Stimulated activated CD8-positive, alpha-beta memory T cell treated with anti-CD3 and anti-CD28 coated beads, Interleukin-12 subunit alpha, Interleukin-12 subunit beta, amount 100 ng/mL, for 1 hour (primary cell): ENCODE measurements at places on chromosomes 2 and 18.

GRCh38 chr2:185695711-185696235 lies 42.8 kb upstream of the FSIP2 start:
- DNase-seq, result no peak

GRCh38 chr18:50099725-50100407 lies 95.1 kb downstream of the MYO5B start:
- no peak for DNase-seq

GRCh38 chr2:105113616-105114291 lies 75.9 kb downstream of the MRPS9 start:
- DNase-seq, result no peak

DNA sequence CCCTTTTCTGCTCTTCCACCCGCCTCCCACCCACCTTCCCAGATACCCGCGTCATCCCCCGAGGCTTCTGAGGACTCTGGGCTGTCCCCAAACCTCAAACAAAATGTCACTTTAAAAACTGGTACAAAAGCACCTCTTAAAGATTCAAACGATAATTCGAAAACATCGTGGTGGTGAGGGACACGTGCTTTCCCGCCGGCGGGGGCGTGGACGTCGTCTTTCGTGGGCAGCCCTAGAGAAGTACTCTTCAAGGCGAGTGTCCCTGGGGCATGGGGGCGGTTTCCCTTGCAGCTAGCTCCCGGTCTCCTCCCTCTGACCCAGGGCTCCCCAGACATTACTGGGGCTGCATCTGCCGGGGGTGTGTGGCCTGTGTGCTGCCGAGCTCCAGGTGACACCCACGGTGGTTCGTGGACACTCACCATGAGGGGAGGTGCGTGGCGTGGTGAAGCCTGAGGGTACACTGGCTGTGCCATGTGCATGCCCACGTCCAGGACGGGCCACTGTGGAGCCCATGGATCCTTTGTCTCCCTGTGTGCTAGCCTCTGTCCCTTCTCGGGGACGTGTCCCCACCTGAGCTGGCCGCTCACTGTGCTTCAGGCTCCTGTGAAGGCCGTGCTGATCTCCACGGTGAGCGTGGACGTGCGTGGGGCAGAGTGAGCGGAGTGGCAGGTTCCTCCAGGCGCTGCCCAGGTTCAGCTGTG lies 117.8 kb downstream of the NFATC1 start:
- no peak for DNase-seq

DNA sequence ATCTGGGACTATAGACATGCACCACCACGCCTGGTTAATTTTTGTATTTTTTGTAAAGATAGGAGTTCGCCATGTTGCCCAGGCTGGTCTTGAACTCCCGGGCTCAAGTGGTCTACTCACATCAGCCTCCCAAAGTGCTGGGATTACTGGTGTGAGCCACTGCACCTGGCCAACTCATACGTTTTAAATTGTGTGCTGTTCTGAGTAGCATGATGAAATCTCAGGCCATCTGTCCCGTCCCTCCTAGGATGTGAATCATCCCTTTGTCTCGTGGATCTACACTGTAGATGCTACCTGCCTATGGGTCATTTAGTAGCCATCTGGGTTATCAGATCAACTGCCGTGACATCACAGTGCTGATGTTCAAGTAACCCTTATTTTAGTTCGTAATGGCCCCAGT lies 38.5 kb upstream of the RMP24 start:
- DNase-seq, result no peak

- no peak for DNase-seq
Measured at GRCh38 chr2:96883306-96883705, 13.4 kb upstream of the SEMA4C start.

- no peak for DNase-seq
Measured at GRCh38 chr18:79919089-79919488, 32.4 kb downstream of the SLC66A2 start.

- no peak for DNase-seq
Measured at GRCh38 chr18:3283253-3283863, 21.4 kb downstream of the MYL12B start.

GRCh38 chr2:65018141-65018582 lies 29.0 kb downstream of the SLC1A4 start:
- DNase-seq, result no peak

DNA sequence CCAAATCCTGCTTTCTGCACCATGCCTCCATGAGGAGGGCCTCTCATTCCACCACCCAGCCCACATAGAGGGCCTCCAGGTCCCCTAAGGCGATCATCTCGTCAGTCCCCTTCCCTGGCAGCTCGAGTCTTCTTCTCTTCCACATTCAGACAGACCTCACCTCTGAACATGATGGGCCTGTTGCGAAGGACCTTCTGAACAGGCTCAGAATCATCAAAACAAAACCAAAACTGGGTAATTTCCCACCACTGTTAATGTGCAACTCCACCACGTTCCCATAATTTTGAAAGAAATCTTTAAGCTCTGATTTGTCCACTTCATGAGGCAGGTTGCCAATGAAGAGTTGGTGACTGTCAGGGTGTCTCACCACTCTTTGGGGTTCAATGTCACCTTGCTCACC lies 20.4 kb downstream of the ZRANB3 start:
- no peak for DNase-seq

- DNase-seq, result peak; percentile 71
Measured at GRCh38 chr2:26330114-26330549, 15.8 kb upstream of the SELENOI start.

DNA sequence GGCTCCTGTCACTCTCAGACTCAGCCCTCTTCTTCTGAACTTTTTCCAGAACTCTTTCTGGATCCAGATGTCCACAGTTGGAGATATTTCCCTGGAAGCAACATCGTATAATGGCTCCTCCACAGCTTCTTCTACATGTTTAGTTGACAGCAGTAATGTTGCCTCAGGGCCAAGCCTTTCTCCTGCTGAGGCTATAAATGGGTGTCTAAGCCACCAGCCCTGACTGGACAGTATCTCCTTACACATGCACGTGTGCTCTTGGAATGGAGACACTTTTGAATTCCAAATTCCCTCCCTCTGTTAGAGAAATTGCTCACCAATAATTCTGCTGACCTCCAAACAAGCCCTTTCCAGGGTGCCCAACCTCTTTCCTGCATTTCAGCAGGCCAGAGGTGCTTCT lies 156.2 kb upstream of the PIK3C3 start:
- DNase-seq, result no peak

GRCh38 chr2:52144590-52144989 lies 1112.7 kb upstream of the NRXN1 start:
- no peak for DNase-seq

DNA sequence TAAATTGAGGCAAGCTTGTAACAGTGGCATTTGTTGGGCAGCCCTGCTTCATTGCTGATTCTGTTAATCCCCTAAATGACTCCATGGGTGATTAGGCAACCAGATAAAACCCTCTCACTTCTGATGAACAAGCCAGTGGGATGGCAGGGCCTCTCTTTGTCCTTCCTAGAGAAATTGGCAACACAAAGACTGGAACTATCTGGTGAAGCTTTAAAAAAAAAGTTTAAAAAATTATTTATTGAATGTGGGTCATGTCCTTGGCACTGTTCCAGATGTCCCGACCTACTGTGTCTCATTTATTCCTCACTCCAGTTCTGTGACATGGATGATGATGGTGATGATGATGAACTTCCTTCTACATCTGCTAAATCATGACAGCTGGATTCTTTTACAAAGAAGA lies 30.8 kb downstream of the NRP2 start:
- DNase-seq, result no peak

DNA sequence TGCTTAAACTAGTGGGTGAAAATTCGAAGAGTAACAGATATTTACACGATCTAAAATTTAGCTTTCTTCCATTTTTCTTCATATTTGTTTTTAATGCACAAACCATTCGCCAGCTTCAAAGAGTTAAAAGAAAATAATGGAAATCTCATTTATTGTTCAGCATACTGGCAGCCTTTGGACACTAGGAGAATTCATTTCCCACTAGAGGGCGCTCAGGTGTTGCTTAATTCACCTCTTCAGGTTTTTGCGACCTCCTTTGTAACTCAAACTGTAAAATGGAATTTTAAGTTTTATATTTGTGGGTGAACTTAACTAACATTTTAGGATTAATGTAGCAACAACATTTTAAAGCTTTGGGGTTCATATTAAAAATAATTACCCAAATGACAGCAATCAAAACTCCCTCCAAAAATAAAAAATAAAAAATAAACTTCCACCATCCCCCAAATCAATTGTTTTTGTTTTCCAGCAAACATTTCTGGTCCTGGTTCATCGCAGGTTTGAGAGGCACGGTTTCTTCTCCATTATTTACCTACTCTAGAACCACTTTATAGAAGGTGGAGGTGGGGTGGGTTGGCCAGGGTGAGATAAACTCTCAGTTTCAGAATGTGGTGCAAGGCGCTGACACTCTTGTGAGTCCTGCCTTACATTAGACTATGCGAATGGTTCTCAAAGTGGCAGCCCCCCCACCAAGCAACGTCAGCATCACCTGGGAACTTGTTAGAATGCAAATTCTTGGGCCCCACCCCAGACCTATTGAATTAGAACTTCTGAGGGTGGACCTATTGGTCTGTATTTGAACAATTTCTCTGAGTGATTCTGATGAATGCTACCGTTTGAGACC lies 24.7 kb upstream of the PNPT1 start:
- peak; percentile 15 for DNase-seq

DNA sequence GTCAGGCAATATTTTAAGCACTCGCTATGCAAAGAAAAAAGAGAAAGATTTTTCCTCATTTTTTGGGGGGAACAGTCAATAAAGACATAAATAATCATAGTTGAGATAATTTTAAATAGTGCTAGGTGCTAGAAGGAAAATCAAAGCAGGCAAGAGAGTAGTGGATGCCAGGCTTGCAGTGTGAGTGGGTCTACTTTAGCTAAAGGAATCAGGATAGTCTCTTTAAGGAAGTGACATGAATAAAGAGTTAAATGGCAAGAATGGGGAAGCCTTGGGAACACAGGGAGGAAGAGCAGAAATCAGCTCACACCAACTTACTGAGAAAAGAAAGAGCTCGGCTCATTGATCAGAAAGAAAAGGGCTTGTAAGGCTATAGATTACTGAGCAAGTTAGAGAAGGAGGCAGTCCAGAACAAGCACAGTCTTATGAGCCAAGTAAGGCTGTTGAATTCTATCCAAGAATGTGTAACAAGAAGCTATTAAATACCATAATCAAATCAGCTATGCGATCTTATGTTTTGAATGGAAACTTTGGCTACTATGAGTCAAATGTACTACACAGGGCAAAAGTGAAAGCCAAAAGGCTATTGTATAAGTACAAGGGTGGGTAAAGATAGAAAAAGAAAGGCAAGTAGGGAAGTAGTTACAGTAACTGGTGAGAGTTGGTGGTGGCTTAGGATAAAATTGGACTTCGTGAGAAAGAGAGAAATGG lies 833.8 kb upstream of the PIK3C3 start:
- DNase-seq, result no peak

DNA sequence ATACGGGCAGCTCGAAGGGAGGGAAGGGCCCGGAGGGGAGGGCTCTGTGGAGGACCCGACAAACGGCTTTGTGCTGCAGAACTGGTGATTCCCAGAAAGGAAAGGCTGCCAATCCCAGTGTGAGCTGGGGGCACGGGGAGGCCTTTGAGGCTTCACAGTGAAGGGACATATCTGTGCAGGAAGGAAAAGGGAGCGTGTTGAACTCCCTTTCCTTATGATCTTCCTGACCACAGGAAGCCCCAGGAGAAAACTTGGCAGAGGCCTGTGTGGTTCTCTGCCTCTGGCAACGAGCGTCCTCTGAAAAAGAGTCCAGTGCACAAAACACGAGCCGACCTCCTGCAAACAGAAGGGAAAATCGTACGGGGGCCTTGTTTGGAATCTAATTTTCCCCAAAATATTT lies 683.5 kb upstream of the SALL3 start:
- no peak for DNase-seq

DNA sequence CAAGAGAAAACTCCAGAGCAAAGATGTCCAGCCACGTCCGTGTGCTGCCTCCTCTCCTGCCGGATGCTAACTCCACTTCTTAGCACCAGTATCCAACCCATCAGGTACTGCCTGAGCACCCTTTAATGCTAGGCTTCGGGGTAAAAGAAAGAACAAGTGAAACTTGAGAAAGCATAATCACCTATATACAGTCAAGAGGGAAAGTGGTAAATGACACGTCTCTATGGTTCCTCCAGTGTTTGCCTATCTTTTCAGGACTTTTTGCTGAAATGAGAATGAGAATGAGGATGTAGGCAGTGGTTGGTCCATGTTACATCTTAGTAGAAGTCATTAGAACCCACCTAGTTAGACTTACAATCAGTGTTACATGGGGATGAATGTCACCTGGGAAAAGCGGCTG lies 47.9 kb downstream of the EPHA4 start:
- DNase-seq, result no peak

GRCh38 chr2:161190050-161190449 lies 29.8 kb downstream of the TANK start:
- no peak for DNase-seq

DNA sequence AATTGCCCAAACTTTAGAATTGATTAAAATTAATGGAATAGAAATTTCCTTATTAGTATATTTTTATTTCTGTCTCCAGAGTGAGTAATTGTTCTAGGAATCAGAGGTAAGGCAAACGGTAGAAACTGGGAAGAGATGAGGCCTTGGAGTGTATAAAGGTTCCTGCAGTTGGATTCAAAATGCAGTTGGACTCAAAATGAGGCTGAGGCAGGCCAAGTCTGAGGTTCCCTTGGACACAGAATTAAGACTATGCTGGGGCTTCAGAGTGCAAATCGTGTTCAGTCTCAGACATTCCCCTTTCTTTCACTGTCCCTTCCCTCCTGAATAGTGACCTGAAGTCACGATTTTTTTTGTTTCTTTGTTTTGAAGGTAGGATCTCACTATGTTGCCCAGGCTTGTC lies 746.9 kb upstream of the NRXN1 start:
- DNase-seq, result no peak

DNA sequence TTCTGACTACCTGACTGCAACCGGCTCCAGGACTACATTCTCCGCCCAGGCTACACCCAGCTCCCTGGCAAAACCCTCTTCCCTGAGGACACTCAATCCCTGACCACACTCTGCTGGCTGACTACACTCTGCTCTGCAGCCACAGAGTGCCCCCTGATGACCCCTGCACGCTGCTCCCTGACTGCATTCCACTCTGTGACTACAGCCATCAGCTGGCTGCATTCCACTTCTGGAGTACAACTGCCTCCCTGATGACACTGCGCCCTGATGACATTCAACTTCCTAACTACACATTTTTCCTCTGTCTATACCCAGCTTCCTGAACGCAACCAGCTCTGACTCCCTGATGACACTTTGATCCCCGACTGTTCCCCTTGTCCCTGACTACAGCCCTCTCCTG lies 71.3 kb upstream of the NRXN1 start:
- DNase-seq, result no peak

GRCh38 chr2:73850009-73850408 lies 21.2 kb downstream of the STAMBP start:
- DNase-seq, result no peak

DNA sequence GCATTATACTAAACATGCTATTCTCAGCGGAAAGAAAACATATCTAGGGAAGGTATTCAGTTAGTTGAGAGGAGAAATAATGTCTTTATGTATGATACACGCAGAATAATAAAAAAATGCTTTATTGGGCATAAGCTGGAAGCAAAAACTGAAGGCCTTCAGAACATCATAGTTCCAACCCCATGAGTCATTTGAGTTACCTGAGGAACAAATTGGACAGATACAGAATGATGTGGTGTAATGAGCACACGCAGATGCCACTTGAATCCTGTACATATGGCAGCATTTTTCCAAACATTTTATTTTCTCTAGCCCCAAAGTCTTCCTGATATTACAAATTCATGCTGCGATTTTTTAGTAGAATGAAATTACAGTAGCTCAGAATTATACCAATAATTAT lies 23.2 kb upstream of the TRIB2 start:
- DNase-seq, result no peak
